GM23338 (cell line): ENCODE measurements at places on chromosomes 13 and 19. TPM values are rescaled to one million over a fixed set of nuclear protein-coding genes. Genes with fewer than 3 reads are reported as not detected.

Gene SKA3
- 179 TPM in 2 replicates for polyA plus RNA-seq

Gene FAM124A
- polyA plus RNA-seq: 35.9 and 37.7 TPM in 2 replicates

- peak; percentile 80 for DNase-seq
These were observed 6.9 kb downstream of the NPHS1 start for GRCh38 chr19:35845215-35846037.

- no peak for DNase-seq
These were observed 29.7 kb upstream of the FAM216B start for GRCh38 chr13:42751693-42752092.

- peak; percentile 6 for DNase-seq
These were observed 73.0 kb downstream of the NALCN start for GRCh38 chr13:101343128-101343787.

DNA sequence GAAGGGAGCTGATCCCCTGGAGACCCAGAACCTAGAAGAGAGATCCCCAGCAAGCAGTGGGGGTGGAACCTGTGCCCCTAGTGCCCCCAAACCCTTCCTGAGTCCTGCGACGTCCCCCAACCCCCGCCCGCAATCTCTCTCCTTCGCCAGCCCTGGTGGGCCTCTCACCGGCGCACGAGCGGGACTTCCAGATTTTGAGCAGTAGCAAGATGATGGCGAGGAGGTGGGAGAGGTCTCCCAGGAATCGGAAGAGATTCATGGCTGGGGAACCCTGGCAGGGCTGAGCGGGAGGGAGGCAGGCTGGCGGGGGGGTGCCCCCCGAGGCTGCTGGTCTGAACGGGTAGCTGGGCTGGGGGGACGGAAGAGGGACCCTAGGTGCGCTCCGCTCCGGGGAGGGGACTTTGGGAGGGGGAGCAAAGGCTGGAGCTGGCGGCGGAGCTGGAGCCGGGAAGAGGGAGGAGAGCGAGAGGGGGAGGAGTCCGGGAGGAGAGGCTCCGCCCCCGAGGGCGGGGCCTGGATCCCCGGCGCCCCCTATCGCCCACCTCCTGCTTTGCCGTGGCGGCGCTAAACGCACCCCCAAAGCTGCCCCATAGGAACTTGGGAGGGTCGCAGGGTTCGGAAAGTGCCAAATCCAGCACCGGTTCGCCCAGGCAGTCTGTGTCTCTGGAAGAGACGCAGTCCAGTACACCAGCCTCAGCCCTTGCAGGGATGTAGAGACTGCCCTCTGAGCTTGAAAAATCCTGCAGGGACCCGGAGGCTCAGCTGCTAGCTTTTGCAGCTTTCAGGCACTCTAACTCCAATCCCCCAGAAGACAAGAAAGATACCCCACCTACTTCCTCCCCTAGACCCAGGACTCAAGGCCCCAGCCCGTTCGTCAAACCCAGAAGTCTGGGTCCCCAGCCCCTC is at the start of gene KDELR1:
Gene KDELR1 (minus strand): TSS at position 452 of the 906 bp plus-strand sequence. CDS start 193 bp downstream, at position 259.
- DNase-seq: peak; percentile 76

DNA sequence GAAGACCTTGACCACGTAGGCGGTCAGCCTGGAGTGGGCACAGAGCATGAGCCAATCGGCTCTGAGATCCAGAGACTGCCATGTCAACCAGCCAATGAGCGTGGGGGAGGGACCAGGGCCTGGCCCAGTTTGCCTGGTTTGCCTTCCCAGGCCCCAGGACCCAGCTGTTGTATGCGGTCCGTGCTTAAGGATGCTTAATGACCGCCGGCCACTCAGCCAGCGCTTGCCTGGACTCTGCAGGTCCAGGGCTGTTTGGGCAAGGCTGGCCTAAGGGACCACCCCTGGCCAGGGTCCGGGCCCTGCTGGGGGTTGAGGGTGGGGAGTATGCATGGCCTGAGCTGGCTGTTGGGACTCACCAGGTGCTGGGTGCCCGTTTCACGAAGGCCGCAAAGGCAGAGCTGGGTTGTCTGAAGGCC is 23.1 kb upstream of the TNFSF14 start:
- peak; percentile 40 for DNase-seq

DNA sequence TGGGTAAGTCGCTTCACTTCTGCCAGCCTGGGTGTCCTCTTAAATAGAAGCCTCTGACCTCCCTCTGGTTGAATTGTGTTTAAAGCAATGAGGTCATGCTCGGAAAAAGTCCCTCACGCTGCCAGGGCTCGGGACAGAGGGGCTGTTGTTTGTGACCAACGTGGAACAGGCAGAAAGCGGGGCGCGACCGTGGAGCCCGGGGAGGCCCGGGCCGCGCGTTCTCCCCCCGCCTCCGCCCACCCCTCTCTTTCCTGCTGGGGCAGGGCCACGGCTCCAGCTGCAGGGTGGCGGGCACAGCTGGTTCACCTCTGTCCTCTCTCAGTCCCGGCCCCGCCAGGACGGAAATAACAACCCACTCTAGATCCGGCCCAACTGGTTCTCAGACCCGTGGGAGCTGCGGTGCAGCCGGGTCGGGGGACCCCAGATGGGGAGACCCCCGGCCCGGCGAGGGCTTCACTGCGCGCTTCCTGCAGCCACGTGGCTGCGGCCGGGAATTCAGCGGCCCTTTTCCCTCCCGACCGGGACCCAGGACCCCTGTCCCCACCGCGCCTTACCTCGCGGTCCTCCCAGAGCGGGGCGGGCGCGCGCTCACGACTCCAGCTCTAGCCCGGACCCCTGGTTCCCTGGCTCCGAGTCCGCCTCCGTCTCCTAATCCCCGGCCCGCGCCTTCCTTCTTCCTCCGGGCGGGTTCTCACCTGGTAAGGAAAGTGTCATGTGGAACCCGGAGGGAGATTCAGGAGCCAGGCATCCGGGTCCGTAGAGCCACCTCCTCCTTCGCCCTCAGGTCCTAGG is 1.9 kb downstream of the CDC42EP5 start:
- peak; percentile 69 for DNase-seq

DNA sequence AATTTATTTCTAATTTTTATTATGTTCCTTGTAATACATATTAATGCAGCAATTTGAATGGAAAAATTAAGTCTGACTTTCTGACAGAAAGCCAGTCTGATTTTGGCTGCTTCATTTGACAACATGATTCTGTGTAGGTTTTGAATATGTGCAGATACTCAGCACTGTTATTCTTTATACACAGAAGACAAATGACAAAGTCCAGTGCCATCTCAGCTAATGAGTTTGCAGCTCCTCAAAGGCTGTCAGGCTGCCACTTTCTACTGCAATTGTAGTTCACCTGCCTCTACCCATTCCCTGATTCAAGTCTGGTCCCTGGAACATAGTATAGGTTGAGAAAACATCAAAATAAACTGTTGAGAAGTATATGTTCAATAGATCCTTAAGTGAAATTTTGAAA is 2.9 kb upstream of the CHAMP1 start:
- no peak for DNase-seq
